ENCODE measurements at places on chromosomes 11 and 22.
A peak's percentile ranks its signal among the peaks of the same experiment; 100 is the strongest.

DNA sequence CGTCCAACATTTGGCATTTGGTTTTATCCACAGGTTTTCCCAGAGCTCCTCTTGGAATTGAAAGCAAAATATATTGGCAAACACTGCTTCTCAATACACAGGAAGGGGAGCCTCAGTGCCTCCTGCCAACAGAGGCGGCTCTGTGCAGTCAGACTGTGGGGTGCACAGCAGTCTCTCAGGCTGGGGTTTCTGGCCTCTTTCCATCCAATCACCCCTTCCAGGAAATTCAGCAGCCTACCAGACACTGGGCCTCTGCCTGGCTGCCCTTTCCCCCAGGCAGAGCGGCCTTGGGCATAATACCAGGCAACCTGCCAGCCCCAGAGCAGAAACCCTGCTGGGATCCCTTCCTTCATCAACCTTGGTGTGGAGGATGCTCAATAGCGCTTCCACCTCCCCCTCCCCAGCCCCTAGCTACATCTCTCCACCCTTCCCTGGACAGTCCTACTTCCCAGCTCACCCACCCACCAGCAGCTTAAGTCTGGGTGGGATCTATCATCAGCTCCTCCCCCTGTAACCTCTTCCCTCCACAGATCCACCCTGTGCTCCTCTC lies 17.8 kb upstream of the RAPSN start:
- no peaks in the 10 kb centered on the region for H3K27me3 ChIP-seq
- DNase-seq: no peak
- no peak overlapping the region for H3K4me3 ChIP-seq
- H3K27ac ChIP-seq: no peak overlapping the region
- peaks cover 6% of the 10 kb centered on the region for H3K4me1 ChIP-seq
- H3K36me3 ChIP-seq: peaks cover 67% of the 10 kb centered on the region

DNA sequence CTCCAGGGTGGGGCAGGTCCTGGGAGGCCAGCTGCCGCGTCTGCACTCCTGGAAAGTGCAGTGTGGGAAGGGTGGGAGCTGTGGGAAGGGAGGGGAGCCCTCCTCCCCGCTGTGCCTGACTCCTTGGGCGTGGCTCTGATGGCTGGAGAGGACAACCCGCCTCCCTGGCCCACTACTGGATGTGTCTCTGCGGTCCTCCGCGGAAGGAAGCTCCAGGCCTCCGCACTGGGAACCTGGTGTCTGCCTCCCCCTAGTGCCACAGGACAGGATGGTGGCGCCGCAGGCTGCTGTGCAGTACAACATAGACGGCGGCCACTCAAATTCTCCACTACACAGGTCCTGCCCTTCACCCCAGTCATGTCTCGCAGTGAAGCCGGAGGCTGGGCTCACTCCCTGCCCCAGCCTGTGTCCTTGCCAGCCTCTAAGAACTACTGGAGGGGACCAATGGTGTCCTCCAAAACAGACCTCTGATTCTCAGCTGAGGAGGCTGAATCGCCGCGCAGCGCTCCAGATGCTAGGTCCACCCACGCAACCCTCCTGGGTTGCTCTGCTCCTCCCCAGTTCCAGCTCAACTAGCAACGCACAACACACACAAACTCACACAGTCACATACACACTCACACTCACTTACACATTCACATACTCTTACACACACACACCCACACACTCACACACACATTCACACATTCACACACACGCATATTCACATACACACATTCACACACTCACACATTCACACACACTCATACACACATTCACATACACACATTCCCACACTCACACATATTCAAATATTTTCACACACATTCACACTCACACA lies 12.4 kb upstream of the DSCAML1 start:
- H3K27ac ChIP-seq: no peak overlapping the region
- H3K4me3 ChIP-seq: no peak overlapping the region
- no peaks in the 10 kb centered on the region for H3K36me3 ChIP-seq
- no peaks in the 10 kb centered on the region for H3K27me3 ChIP-seq
- DNase-seq: peak; percentile 44

DNA sequence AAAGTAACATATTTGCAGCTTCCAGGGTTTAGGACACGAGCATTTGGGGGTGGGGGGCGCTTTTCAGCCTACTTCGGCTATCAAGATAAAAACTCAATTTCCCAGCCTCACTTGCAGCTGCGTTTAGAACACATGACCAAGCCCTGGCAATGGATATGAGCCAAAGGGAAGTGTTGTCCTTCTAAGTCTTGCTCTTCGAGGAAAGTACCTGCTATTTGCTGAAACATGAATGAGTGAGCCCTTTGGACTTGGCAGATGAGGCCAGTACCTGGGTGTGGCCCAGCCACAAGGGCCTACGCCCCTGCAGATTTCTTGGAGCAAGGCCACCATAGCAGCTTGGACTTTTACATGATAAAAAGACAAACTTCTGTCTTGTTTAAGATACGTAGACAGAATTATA lies 60.2 kb upstream of the SORL1 start:
- no peaks in the 10 kb centered on the region for H3K4me1 ChIP-seq
- H3K27me3 ChIP-seq: no peaks in the 10 kb centered on the region
- H3K27ac ChIP-seq: no peak overlapping the region
- no peaks in the 10 kb centered on the region for H3K36me3 ChIP-seq
- H3K4me3 ChIP-seq: no peak overlapping the region
- DNase-seq: no peak

GRCh38 chr11:68882391-68882790 lies 21.2 kb downstream of the MRPL21 start:
- no peaks in the 10 kb centered on the region for H3K4me1 ChIP-seq
- no peaks in the 10 kb centered on the region for H3K36me3 ChIP-seq
- no peaks in the 10 kb centered on the region for H3K27me3 ChIP-seq
- no peak overlapping the region for H3K4me3 ChIP-seq

GRCh38 chr11:129410395-129410960 lies 34.8 kb downstream of the BARX2 start:
- no peaks in the 10 kb centered on the region for H3K36me3 ChIP-seq
- H3K4me1 ChIP-seq: no peaks in the 10 kb centered on the region
- H3K27me3 ChIP-seq: no peaks in the 10 kb centered on the region
- H3K27ac ChIP-seq: no peak overlapping the region
- DNase-seq: no peak

GRCh38 chr11:97871816-97872215 lies 1148.9 kb upstream of the CNTN5 start:
- no peaks in the 10 kb centered on the region for H3K4me1 ChIP-seq
- no peak overlapping the region for H3K4me3 ChIP-seq
- no peak overlapping the region for H3K27ac ChIP-seq
- no peak for DNase-seq
- no peaks in the 10 kb centered on the region for H3K36me3 ChIP-seq
- H3K27me3 ChIP-seq: no peaks in the 10 kb centered on the region

GRCh38 chr22:42612336-42612735 lies 2.3 kb downstream of the POLDIP3 start:
- no peaks in the 10 kb centered on the region for H3K27me3 ChIP-seq
- no peak overlapping the region for H3K4me3 ChIP-seq
- DNase-seq: no peak
- H3K27ac ChIP-seq: no peak overlapping the region

DNA sequence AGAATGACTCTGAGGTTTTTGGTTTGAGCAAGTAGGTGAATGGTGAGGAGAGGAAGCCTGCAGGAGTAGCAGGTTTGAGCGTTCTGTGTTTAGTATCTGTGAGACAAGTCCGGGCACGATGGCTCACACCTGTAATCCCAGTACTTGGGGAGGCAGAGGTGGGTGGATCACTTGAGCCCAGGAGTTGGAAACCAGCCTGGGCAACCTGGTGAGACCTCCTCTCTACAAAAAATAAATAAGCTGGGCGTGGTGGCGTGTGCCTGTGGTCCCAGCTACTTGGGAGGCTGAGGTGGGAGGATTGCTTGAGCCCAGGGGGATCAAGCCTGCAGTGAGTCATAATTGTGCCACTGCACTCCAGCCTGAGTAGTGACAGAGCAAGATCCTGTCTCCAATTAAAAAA lies 9.7 kb upstream of the CENATAC start:
- H3K4me3 ChIP-seq: no peak overlapping the region
- H3K36me3 ChIP-seq: no peaks in the 10 kb centered on the region
- DNase-seq: no peak
- H3K27me3 ChIP-seq: no peaks in the 10 kb centered on the region
- H3K4me1 ChIP-seq: no peaks in the 10 kb centered on the region

GRCh38 chr11:67364783-67365722 lies 8.3 kb downstream of the CLCF1 start:
- H3K27ac ChIP-seq: no peak overlapping the region
- H3K27me3 ChIP-seq: no peaks in the 10 kb centered on the region
- DNase-seq: no peak
- peaks cover 4% of the 10 kb centered on the region for H3K36me3 ChIP-seq

DNA sequence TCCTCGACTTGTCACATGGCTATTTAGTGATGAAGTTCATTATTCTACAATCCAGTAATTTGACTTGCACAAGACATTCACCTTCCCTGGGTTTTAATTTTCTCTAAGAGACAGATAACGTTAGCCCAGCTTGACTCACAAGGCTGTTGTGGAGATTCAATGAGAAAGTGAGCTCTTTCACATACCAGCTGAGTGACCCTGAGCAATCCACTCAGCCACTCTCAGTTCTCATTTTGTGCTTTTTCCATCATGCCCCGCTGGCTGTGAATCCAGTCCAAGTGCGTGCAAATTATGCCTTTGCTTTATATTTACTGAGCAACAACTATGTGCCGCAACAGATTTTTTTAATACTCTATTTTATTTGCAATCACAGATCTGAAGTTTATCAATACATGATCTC lies 176.5 kb downstream of the LARGE1 start:
- H3K36me3 ChIP-seq: no peaks in the 10 kb centered on the region
- no peak overlapping the region for H3K4me3 ChIP-seq
- H3K27ac ChIP-seq: no peak overlapping the region

DNA sequence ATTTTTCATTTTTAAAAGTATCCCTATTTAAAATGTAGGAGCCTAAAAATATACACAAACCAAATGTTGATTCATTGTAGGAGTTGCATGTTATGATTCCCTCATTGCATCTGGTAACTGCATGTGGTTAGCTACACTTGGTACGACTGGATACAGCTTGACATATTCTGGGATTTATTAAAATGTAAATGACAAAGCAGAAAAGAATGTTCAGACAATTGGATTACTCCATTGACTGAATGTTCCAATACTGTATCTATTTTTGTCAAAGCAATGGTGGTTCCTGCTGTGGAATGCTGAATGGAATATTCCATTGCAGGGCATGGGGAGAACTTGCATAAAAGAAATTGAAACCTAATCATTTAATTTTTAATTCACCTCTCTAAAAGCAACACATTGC lies 30.8 kb downstream of the BLID start:
- no peak overlapping the region for H3K4me3 ChIP-seq
- no peaks in the 10 kb centered on the region for H3K27me3 ChIP-seq
- no peaks in the 10 kb centered on the region for H3K4me1 ChIP-seq

GRCh38 chr22:19524170-19525115 lies at the start of gene CLDN5:
CLDN5 (minus strand) TSS chr22:19524410; CDS start chr22:19524255, 155 bp downstream.
- peak within 1 kb of the TSS; percentile 10 for H3K4me3 ChIP-seq
- no peak within 1 kb of the TSS for H3K27ac ChIP-seq
- H3K27me3 ChIP-seq: peaks cover 34% of the 10 kb centered on the region
- no peak for DNase-seq

GRCh38 chr11:66051371-66051765 lies 796 bp upstream of the SF3B2 start:
- H3K4me1 ChIP-seq: peaks cover 43% of the 10 kb centered on the region
- peak overlapping the region; percentile 66 for H3K27ac ChIP-seq
- peaks cover 29% of the 10 kb centered on the region for H3K36me3 ChIP-seq

GRCh38 chr11:47732271-47732670 lies 17.1 kb upstream of the AGBL2 start:
- H3K4me3 ChIP-seq: no peak overlapping the region
- no peak for DNase-seq
- no peaks in the 10 kb centered on the region for H3K27me3 ChIP-seq
- peaks cover 93% of the 10 kb centered on the region for H3K36me3 ChIP-seq

GRCh38 chr22:27405672-27406388 lies 395.7 kb downstream of the MN1 start:
- DNase-seq: no peak
- H3K4me1 ChIP-seq: no peaks in the 10 kb centered on the region
- H3K36me3 ChIP-seq: no peaks in the 10 kb centered on the region
- H3K27me3 ChIP-seq: no peaks in the 10 kb centered on the region
- no peak overlapping the region for H3K27ac ChIP-seq

DNA sequence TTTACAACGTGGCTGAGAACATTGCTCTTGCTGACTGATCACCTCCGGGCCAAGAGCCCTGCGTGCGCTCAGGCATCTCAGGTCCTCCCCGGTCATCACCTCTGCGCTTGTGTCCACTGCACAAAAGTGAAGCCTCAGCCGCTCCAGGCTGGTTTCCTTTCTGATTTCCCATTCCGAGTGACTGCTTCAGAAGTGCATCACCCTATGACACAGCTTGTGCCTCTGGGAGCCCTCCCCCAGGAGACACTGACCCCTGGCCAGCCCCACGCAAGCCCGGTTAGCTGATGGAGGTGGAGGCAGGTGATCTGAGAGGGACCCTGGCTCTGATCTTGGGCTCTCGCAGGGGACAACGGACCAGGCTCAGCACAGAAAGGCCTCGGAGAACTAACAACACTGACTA lies 38.3 kb upstream of the GNB1L start:
- H3K36me3 ChIP-seq: peaks cover 10% of the 10 kb centered on the region
- no peaks in the 10 kb centered on the region for H3K27me3 ChIP-seq
- peak overlapping the region; percentile 99 for H3K27ac ChIP-seq

- H3K4me1 ChIP-seq: no peaks in the 10 kb centered on the region
- H3K27me3 ChIP-seq: no peaks in the 10 kb centered on the region
- no peak overlapping the region for H3K4me3 ChIP-seq
- no peak for DNase-seq
Observed at GRCh38 chr11:1000357-1001278, 35.9 kb downstream of the MUC6 start.

GRCh38 chr22:33056108-33056507 lies 2.1 kb downstream of the SYN3 start:
- H3K27me3 ChIP-seq: peaks cover 36% of the 10 kb centered on the region
- no peak for DNase-seq
- H3K4me1 ChIP-seq: no peaks in the 10 kb centered on the region
- no peak overlapping the region for H3K4me3 ChIP-seq
- no peak overlapping the region for H3K27ac ChIP-seq

- no peaks in the 10 kb centered on the region for H3K4me1 ChIP-seq
- H3K27ac ChIP-seq: no peak overlapping the region
- H3K36me3 ChIP-seq: no peaks in the 10 kb centered on the region
- no peaks in the 10 kb centered on the region for H3K27me3 ChIP-seq
Observed at GRCh38 chr22:47195484-47196165, 433.2 kb downstream of the TBC1D22A start.

DNA sequence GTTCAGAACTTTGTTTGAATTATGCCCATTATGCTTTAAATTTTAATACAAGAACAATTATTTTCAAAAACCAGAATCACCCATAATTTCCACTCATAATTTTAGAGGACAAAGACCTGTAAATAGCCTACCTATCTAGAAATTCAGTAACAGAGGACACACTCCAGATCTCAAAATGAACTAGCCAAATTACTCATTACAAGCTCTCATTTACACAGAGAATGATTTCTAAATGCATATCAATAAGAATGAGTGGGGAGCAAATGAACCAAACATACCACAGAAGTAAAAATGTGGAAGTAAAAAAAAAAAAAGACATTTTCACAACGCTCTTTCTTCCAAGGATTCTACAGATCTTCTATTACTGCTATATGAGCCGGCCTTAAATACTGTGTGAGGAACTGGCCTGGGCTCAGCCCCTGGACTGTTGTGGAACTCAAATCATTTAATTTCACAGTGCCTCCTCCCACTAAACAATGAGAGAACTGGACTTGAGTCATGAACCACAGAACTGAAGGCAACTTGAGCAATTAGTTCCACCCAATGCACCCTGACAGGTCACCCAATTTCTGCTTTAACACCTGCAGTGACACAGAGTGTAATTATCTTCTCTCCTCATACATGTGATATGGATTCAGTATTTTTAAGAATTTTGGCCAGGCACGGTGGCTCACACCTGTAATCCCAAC lies 8.0 kb downstream of the MRTFA start:
- no peak for DNase-seq
- no peaks in the 10 kb centered on the region for H3K27me3 ChIP-seq
- H3K27ac ChIP-seq: no peak overlapping the region
- H3K36me3 ChIP-seq: no peaks in the 10 kb centered on the region
